ENCODE measurements at places on chromosomes 4 and X. TPM values are rescaled to one million over a fixed set of nuclear protein-coding genes. Genes with fewer than 3 reads are reported as not detected.

The RAB40AL gene
- total RNA-seq: 0.13 TPM

The TEC gene
- 3.4 TPM for total RNA-seq

The LRRC66 gene
- total RNA-seq: 0.11 TPM

The CXCL8 gene
- 34.0 TPM for total RNA-seq

The DAPP1 gene
- not detected for total RNA-seq

Measured in A375 (cell line).